Pericardium fibroblast (primary cell): ENCODE measurements at places on chromosomes 2 and 18. TPM values are rescaled to one million over a fixed set of nuclear protein-coding genes. Genes with fewer than 3 reads are reported as not detected.

TANK gene
- total RNA-seq, result 71.0 and 78.5 TPM in 2 replicates

HOXD12 gene
- total RNA-seq, result not detected in 2 replicates

TNFRSF11A gene
- 0.23 and 0.34 TPM in 2 replicates for total RNA-seq

CDH19 gene
- total RNA-seq, result 0.12 TPM in 1 of 2 replicates, not detected in the other

RAB31 gene
- 49.5 and 74.7 TPM in 2 replicates for total RNA-seq

ARHGAP28 gene
- 20.3 and 24.1 TPM in 2 replicates for total RNA-seq

SCN1A gene
- not detected in 2 replicates for total RNA-seq

XDH gene
- not detected in 2 replicates for total RNA-seq

FAM228B gene
- 2.8 and 12.3 TPM in 2 replicates for total RNA-seq

SYT4 gene
- not detected in 2 replicates for total RNA-seq

IKZF2 gene
- total RNA-seq, result 3.7 and 11.3 TPM in 2 replicates

UGGT1 gene
- 29.1 and 39.8 TPM in 2 replicates for total RNA-seq

AQP12B gene
- not detected in 2 replicates for total RNA-seq

ABCB11 gene
- total RNA-seq, result 1.2 TPM in 1 of 2 replicates, not detected in the other

KLHL41 gene
- 0.12 and 4.6 TPM in 2 replicates for total RNA-seq

SERPINB12 gene
- total RNA-seq, result 0.12 TPM in 1 of 2 replicates, not detected in the other

HAAO gene
- total RNA-seq, result 0.70 TPM in 1 of 2 replicates, not detected in the other

IL36RN gene
- not detected in 2 replicates for total RNA-seq

ANKRD53 gene
- 0.12 and 0.77 TPM in 2 replicates for total RNA-seq

PSD4 gene
- 0.58 and 0.85 TPM in 2 replicates for total RNA-seq

ALPI gene
- not detected in 2 replicates for total RNA-seq

TMEM17 gene
- total RNA-seq, result 1.1 and 1.3 TPM in 2 replicates

TCF7L1 gene
- 2.1 and 3.0 TPM in 2 replicates for total RNA-seq

COL3A1 gene
- 8,532 and 10,505 TPM in 2 replicates for total RNA-seq

TUBA4B gene
- not detected in 2 replicates for total RNA-seq

GAREM1 gene
- total RNA-seq, result 4.4 and 7.4 TPM in 2 replicates

LIMS3 gene
- 1.9 and 3.9 TPM in 2 replicates for total RNA-seq

CNGA3 gene
- total RNA-seq, result not detected in 2 replicates

MAP3K19 gene
- total RNA-seq, result not detected in 2 replicates

SPHKAP gene
- total RNA-seq, result not detected in 2 replicates

IL36G gene
- not detected in 2 replicates for total RNA-seq

FBXO15 gene
- total RNA-seq, result 0.09 and 0.23 TPM in 2 replicates

LAMA3 gene
- 3.5 and 7.8 TPM in 2 replicates for total RNA-seq

NPPC gene
- total RNA-seq, result not detected in 2 replicates

RUFY4 gene
- total RNA-seq, result not detected in 2 replicates

PLB1 gene
- 0.23 and 0.34 TPM in 2 replicates for total RNA-seq

COLEC12 gene
- total RNA-seq, result 16.8 and 107 TPM in 2 replicates

ZNF385B gene
- total RNA-seq, result not detected in 2 replicates
